Stimulated activated CD8-positive, alpha-beta memory T cell treated with anti-CD3 and anti-CD28 coated beads, Interleukin-2, amount 100 ng/mL, for 1 hour (primary cell): ENCODE measurements at places on chromosomes 1 and 21.
A peak's percentile ranks its signal among the peaks of the same experiment; 100 is the strongest.

DNA sequence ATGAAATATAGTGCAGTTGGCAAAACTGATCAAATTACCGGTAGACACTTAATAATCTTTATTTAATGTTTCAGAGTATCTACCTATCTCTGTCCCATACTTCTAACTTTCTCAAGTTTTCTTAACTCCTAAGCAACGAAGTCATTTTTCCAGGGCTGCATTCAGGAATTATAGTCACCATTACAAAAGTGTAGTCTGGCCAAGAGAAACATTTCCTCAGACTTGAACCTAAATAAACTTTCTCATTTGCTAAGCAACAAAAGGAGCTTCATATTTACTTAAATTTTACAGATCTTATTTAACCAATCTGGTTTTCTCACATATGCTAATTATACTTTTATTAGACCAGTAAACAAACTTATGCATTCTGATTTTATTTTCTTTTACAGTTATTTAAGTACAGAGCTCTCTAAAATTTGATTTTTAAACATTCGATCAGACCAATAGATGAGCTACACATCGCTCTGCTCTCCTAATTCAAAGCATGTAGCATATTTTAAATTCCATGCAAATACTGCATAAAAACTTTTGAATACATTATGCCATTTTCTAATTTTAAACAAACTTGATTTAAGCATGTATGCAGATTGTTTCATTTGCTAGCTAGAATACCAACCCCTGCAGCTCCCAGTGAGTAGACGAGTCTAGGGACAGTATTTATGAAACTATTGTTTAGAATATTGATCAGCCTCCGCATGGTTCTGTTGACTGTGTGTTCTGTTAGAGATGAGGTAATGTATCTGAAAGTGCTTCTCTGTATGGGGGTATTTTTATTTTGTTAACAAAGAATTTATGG, 201.4 kb downstream of the CHRM3 start:
- DNase-seq: no peak

GRCh38 chr1:183757061-183757460, 47.9 kb upstream of the RGL1 start:
- no peak for DNase-seq

DNA sequence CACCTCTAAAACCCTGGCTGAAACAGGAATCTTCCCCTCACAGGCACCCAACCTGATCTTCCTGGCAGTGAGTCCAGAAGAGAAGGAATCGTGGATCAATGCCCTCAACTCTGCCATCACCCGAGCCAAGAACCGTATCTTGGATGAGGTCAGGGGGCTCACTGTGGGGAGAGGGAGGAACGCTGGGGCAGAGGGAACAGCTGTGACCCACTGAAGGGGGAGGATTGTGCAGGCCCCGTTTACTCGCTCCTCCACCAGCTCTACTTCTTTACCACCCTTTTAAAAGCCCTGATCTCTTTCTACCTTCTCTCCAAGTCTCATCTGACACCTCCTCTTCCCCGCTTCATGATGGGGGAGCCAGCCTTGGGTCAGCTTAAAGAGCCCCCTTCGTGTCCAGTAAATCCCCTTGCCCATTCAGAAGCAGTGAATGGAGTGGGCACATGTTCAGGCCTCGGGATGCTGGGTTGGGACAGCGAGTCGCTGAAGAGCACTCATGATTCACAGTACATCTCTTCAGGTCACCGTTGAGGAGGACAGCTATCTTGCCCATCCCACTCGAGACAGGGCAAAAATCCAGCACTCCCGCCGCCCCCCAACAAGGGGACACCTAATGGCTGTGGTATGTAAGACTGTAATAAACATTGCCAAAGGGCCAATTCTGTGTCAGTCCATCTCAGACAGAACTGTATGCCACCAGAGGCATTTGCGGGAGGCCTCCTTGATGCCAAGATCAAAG, 7.3 kb downstream of the PLEKHO1 start:
- DNase-seq: no peak

- DNase-seq: no peak
Observed at GRCh38 chr21:15688016-15688415, 41.8 kb upstream of the USP25 start.

DNA sequence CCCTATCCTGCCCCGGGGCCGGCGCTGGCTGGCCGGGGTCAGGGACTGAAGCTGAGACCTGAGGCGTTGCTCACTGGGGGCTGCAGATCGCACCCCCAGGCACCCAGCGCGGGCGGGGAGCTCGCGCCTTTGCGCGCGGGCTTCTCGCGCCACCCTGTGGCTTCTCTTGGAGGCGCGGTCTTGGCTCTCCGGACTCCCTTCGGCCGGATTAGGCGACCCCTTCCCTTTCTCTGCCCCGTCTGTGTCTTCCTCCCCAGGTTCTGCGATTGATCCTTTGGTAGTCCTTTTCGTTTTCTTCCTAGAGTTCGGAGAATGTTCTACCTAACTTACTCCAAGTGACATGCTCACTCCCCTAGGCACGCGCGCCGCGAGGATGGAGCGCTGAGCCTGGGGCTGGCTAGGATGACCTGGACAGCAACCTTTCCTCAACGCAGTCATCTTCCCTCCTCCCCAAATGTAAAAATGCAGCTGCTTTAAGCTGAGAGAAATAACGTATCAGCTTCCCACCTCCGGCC, 495 bp upstream of the NTRK1 start:
- DNase-seq: peak; percentile 36

- no peak for DNase-seq
Observed at GRCh38 chr1:59688976-59689375, 125.8 kb upstream of the HOOK1 start.

GRCh38 chr1:40078512-40079333, 18.3 kb downstream of the PPT1 start:
- DNase-seq: no peak

- DNase-seq: no peak
Observed at GRCh38 chr1:44405031-44405797, at the start of gene RNF220. Gene RNF220 (plus strand): TSS chr1:44405255.

GRCh38 chr1:158611916-158612315, 6.8 kb downstream of the OR10Z1 start:
- DNase-seq: no peak

DNA sequence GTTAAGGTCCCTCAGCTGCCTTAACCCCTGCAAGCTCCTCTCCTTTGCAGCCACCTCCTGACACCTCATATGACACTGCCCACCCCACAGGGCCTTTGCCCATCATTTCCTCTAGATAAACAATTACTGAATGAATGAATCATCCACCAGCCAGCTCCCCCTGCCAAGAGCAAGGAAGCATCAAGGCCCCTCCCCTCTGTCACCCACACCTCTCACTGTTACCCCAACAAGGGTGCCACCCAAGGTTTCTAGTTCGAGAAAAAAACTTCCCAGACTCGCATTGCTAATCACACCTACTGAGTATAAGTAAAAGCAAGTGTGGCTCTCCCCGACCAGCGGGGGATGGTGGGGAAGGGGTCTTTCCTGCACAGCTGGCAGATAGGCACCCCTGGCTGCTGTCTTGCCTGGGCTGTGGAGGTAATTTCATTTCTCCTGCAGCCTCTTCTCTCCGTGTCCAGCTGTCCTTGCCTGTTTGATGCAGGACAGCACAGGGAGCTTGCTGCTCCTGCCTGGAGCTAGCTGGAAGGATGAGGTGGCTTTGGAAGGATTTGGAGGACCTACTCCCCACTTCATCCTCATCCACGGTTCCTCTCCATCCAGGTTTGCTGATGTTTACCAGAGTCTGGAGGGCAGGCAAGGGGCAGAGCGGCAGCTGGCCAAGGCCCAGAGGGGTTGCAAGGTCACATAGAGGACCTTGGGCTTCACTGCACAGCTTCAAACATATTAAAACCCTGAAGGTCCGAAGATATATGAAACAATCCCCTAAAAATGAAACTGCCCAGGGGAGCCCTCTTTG, 33.1 kb upstream of the LBR start:
- DNase-seq: peak; percentile 42

DNA sequence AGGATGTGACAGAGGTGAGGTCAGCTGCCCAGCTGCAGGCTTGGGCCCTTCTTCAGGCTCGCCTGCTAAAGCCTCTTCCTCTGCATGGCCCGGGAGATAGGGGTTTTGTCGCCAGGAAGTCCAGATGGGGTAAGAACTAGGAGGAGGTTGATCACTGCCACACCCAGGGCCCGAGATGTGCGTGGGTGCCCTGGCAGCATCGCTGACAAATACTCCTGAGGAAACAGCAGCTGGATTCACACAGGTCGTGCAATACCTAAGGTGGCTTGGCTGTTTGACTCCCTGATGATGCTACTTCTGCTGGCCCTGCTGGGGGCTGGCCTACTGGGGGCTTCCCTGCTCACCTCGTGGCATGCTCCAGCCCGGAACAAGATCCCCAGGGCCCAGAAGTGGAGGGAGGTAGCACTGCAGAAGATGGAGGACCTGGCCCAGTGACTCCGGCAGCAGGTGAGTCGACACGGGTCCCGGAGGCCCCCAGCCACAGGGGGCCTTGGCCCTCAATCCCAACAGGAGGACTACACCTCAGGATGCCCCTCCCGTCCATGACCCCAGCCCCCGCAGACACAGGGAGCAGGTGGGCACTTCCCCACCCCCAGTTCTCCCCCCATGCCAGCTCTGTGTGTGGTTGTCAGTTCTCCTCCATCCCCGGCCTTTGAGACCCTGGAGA, 29.6 kb downstream of the FAAH start:
- no peak for DNase-seq

DNA sequence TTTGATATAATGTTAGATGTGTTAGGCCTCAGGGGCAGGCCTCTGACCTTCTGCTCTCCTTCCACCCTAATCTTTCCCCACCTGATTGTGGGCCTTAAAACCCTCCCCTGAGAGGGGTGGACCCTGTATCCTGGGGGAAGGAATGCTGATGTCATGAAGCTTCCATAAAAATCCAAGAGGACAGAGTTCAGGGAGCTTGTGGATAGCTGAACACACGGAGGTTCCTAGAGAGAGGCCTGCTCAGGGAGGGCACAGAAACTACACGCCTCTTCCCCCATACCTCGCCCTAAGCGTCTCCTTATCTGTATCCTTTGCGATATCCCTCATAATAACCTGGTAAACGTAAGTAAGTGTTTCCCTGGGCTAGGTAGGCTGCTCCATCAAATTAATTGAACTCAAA, 4.3 kb downstream of the MFN2 start:
- no peak for DNase-seq

GRCh38 chr1:193293726-193294125, 107.3 kb upstream of the B3GALT2 start:
- no peak for DNase-seq

DNA sequence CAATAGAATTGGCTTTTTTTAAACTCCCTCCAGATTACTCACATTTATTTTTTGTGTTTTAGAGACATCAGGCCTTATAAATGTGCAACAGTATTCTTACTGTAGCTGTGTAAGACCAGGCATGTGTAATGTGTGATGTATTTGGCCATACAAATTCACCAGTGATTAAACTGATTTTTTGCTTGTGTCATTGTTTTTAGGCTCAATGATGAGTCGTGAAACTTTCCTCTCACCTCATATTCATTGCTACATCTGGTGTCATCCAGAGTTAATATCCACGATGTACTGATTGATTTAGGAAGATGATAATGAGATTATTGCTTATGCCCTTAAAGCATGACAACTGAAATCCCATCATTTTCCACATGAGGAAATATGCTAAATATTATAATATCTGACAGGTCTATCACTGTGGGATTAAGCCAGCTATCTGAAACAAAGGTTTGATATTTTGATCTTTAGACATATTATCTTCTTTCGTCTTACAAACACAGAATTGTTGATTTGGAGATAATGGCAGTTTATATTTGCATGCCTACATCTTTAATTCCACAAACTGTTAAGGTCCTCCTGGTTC, 487.9 kb downstream of the PTBP2 start:
- DNase-seq: no peak

DNA sequence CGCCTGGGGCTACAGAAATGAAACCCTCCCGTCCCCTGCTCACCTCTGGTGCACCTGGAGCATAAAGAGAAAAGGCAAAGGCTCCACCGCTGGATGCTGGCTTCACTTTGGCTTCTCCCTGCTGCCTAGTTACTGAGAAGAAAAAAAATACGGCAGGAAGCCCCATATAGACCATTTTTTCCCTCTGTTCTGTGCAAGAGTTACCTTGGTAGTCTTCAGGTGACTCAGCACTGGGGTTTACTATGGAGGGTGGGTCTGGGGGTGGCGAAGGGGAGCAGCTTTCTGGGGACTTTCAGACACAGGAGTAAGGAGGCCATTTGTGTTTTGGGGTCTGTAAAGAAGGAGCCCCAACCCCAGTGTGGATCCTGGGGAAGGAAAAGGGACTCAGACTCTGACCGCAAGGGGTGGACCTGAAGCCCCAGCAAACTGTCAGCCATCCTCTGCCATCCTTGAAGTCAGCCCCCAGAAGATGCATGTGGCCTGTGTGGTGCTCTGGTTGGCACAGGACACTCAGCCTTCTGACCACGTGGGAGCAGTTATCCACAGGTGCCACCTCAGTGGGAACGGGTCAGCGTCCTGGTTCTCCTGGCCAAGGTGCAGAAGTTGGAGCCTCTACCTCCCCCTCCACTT, 25.9 kb upstream of the EPS8L3 start:
- DNase-seq: no peak

DNA sequence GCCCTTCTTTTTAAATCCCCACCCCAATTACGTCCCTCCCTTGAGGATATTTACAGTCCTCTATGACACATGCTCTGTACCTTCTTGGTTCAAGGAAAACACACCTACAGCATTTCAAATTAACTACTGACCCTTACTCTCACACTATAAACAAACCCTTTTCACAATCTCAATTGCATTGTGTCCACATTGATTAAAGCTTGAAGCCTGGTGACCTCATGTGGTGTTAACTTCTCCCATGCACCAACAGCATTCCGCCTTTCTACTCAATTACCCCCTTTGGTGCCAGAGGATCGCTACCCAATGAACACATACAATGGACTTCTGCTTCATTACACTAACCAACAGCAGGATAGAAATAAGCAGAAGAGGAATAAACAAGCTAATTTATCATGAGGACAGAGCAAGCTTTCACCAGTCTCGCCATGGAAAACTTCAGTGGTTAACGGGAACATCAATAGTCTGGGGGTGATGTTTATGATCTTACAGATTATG, 15.2 kb downstream of the WLS start:
- DNase-seq: no peak

DNA sequence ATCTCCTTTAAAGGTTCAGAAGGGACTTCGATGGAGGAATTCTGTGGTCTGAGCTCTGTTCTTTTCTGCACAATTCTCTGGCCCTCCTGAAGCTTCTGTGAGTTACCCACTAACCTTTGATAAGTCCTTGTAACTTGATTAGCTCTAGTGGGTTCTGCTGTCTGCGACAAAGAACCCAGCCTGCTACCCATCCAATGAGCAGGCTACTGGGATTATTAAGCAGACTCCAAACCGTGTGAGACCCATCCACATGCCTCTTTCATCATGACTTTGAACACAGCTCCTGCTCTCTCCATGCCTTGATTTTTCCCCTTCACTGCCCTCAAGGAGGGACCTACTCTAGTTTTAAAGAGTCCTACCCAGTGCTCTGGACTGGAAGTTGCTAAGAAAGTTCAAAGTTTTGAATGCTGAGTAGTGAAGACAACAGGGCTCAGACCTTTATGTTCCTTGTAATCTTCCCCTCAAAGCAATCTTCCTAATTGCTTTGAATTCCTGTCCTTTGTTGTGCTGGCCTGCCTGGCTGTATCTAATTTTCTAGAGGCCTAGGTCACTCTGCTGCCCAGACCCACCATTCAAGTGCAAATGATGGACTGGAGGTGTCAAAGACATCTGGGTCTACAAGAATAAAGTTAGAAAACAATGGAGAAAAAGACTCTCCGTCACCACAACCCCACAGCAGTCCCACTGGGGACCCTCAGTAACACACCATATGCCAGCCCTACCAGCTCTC, 146.9 kb downstream of the RHOU start:
- DNase-seq: no peak
